Mesenchymal stem cell (in vitro differentiated cells and primary cell): ENCODE measurements at places on chromosomes 1 and 21.

DNA sequence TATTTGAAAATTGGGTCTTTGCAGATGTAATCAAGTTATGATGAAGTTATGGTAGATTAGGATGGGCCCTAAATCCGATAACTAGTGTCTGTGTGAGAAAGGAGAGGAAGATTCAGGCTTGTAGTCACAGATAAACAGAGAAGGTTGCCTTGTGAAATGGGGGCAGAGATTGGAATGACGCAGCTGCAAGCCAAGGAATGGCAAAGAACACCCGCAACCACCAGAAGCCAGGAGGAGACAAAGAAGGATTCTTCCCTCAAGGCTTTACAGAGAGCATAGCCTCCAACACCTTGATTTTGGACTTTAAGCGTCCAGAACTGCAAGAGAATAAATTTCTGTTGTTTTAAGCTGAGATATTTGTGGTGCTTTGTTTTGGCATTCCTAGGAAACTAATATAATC is 35.4 kb upstream of the COL24A1 start:
- DNase-seq: no peak
- H3K4me3 ChIP-seq: no peak overlapping the region
- no peak overlapping the region for H3K27ac ChIP-seq
- H3K36me3 ChIP-seq: no peaks in the 10 kb centered on the region

DNA sequence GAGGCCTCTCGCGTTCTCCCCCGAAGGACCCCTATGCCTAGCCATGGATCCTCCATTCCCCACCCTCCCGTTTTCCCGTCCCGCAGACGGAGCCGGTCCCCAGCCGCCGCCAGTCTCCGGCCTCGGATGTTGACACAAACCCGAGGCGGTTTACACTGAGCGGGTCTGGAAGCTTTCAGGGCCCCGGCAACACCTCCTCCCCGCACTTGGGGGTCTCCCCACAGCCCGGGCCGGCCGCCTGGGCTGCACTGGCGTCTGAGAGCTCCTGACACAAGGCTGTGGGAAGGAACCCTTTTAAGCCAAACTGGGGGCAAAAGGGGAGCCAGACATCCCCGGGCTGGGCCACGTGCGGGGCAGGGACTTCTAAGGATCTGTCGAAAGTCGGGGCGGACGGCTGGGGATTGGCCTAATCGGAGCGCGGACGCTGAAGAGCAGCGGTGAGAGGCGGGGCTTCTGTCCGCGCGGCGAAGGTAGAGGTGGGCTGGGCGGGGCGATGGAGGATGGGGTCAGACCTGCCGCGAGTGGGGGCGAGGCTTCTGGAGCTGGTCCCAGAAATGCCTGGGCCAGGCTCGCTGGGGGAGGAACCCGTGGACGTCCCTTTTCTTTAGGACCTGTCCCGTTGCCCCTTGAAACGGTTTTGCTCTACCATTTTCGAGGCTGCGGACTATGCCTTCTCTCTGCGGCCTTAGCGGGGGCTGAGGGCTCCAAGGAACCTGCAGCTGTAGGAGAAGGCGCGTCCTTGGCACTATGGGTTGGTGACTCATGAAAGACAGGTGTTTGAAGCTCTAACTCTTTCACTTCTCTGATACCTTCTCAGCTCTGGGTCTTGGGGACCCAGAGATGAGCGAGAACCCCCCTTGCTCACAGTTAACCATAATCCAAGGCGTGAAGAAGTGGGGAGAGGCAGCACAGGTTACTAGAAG is 1.2 kb upstream of the HPCAL4 start:
- H3K4me1 ChIP-seq: peaks cover 14% of the 10 kb centered on the region
- peaks cover 91% of the 10 kb centered on the region for H3K27me3 ChIP-seq
- no peak for DNase-seq
- no peaks in the 10 kb centered on the region for H3K36me3 ChIP-seq
- H3K4me3 ChIP-seq: no peak overlapping the region
- H3K27ac ChIP-seq: no peak overlapping the region

GRCh38 chr1:114561333-114561732 is 20.1 kb downstream of the BCAS2 start:
- no peak overlapping the region for H3K27ac ChIP-seq
- no peak overlapping the region for H3K4me3 ChIP-seq
- no peak for DNase-seq

GRCh38 chr1:197106869-197107268 is 39.6 kb downstream of the ASPM start:
- H3K27me3 ChIP-seq: no peaks in the 10 kb centered on the region
- H3K36me3 ChIP-seq: no peaks in the 10 kb centered on the region
- no peak overlapping the region for H3K4me3 ChIP-seq
- H3K4me1 ChIP-seq: no peaks in the 10 kb centered on the region
- no peak overlapping the region for H3K27ac ChIP-seq
